Fibroblast of skin of back (primary cell): ENCODE measurements at places on chromosomes 11 and 22.

DNA sequence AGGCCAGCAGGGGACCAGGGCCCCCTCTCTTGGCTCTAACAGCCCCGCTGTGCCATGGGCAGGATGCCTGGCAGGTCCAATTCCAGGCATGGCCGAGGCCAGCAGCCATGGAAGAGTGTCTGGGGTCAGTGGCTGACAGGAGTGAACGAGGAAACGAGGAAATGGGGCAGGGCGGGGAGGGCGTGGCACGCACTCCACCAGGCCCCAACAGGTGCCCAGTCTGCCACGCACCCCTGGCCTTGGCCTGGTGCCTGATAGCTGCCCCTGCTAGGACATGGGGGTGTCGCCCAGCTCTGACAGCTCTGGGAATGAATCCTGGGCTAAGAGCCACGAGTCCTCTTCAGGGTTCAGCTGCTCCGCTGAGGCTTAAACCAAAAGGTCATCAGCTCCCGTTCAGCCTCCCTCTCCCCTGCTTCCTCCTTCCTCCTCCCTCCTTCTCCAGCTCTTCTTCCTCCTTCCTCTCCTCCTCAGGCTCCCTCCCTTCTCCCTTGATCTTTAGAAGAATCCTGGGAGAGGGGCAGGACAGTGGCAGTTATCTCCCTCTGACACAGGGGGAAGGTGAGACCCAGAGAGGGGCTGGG lies 11.5 kb upstream of the TBC1D22A start:
- no peak for DNase-seq

DNA sequence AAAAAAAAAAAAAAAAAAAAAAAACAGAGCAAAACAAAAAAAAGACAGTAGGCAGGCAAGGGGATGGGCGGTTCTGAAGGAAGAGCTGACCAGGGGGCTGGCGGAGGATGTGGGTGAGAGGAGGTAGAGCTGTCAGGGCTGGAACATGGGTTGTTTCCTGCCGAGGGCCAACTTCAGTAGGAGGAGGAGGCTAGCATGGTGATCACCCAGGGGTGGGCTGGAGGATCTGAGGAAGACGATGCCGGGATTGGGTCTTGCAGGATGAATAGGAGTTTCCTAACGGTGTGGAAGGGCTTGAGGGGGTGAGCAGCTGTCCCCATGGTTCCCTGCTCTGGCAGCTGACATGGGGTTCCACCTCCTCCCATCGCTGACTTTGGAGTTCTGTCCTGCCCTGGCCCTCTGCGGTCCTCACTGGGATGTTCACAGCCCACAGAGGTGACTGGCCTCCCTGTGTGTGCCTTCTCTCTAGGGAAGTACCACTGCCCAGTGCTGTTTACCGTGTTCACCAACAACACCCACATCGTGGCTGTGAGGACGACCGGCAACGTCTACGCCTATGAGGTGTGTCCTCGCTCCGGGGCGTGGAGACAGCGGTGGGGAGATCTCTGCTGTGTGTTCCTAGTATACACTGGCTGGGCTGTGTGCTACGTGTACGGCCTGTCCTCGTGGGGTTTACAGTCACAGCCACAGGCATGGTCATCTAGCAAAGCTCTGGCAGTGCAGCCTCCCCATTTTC lies 15.2 kb downstream of the PPIL2 start:
- DNase-seq, result no peak

DNA sequence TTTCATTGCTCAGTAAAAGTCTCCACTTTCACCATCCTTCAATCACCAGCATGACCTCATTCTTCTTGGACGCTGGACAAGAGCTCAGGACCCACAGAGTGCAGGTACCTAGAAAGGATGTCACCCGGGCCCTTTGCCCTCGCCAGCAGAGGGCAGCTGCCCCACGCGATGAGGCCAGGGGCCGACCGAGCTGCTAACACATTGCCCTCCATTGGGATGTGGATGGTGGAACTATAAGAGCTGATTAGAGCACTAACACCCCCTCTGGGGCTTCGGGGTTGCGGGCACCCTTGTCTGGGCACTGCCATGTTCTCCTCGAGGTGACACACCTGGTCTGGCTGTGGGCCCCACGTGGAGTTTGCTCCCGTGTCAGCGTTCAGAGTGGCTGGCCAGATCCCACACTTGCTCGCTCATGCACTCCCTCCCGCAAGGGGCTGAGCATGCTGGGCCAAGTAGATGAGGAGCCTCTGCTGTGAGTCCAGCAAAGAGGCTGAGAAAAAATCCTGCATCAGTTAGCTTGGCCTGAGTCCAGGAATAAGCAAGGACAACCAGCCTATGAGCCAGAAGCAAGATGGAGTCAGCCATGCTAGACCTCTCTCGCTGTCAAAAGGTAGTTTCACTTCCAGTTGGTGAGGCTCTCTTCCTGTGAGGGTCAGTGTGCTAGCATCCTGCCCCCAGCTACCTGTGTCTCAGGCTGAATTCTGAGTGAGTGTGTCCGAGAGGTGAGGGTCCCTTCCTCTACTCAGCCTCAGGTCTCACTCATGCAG lies 9.8 kb downstream of the KRTAP5-6 start:
- DNase-seq, result no peak

DNA sequence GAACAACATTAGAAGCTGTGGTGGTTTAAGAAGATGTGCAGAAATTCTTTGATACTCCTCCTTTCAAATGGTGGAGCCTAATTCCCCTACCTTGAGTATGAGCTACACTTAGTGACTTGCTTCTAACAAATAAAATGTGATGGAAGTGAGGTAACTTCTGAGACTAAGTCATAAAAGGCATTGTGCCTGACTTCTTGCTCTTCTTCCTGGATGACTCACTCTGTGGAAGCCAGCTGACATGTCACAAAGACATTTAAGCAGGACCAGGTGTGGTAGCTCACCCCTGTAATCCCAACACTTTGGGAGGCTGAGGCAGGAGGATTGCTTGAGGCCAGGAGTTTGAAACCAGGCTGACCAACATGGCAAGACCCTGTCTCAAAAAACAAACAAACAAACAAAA lies 3.9 kb upstream of the PLA2G3 start:
- DNase-seq, result peak; percentile 32

DNA sequence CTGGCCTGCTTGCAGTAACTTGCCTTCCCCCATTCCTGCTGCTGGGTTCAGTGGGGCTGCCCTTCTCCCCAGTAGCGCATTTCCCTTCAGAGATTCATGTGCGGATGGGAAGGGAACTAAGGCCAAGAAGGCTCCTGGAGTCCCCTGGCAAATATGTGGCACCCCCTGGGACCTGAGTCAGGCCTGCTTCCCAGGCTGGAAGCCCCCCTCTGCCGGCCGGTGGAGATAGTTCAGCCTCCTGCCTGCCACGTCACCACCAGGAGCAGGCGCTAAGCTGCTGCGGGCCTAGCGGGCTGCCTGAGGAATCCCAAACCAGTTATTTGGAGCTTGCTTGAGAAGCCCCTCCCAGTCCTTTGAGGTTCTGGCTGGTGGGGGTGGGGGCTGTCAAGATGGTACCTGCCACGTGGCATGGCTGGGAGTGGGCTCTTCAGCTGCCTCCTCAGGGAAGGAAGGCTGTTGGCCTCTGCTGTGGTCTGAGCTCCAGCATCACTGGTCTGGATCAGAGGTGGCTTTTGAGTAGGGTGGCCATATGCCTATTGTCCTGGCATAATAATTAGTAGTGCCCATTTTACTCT lies 2.0 kb downstream of the SERPINH1 start:
- peak; percentile 96 for DNase-seq

DNA sequence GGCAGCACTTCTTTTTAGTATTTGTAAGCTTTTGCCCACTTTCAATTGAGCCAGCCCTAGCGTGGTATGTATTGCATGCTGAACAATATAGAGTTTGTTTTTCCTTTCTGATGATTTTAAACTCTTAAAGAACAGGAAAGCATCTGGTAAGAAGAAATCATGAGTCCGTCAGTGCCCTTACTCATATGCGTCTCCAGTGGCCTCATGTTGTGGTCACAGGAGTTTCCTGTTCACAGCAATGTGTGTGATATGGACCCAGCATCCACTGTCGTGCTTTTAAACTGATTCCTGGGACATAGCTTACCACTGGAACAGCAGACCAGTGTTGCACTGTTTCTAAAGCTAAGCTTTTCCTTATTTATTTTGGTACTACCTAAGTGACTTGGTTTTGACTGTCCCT lies 40.1 kb downstream of the BID start:
- peak; percentile 77 for DNase-seq

DNA sequence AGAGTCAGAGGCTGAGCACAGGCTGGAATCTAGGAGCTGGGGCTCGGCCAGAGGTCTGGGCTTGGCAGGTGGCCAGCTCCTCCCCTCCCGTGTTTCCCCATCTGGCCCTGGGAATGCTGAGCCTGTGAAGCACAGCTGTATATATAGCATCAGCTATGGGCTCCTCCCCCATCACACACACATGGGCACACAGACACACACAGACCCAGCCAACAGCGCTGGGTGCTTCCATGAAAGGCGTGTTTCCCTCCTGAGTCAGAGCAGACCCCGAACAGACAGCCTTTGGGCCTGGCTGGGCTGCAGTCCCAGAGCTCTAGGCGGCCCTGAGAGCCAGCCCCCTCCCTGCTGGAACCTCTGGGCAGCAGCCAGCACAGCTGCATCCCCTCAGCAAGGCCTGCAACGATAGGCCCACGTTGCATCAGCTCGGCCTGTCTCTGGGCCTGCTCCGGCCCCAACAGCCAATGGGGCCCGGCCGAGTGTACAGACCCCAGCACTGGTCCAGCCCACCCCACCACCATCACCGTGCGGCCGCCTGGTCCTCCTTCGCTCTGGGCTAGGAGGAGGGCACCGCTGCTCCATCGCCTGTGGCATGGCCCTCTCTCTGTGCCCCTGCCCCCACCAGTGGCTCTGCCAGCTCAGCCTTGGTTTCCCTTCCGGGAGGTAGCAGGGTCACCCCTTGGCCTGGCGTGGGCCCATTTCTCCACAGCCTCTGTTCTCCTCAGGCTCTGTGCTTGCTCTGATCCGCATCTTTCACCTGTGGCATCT lies 7.6 kb upstream of the SERPINH1 start:
- DNase-seq, result peak; percentile 100

- DNase-seq, result no peak
Measured at GRCh38 chr22:49415151-49415951, 412.3 kb downstream of the BRD1 start.
